ENCODE measurements at places on chromosomes 5 and 9.

DNA sequence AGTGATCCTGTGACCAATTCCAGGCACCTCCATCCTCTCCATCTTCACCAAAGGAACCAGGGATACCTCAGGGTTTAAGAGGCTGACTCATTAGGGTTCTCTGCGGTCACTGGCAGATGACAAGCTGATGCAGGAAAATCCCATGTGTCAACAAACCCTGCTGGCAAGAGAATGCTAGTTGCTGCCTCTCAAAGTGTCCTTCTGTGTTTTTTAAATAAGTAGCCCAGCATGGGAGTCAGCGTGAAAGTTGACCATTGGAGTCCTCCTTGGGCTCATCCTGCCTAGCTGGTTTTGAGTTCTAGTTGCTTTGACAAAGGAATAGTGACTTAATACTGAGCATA, 200.2 kb downstream of the SLIT3 start:
- no peak for DNase-seq

- DNase-seq = peak; percentile 33
Measured at GRCh38 chr9:128552744-128553440, 505 bp downstream of the SPTAN1 start.

- no peak for DNase-seq
Measured at GRCh38 chr9:127122176-127123063, at the start of gene ANGPTL2. ANGPTL2 (minus strand) TSS chr9:127122635; CDS start chr9:127108731, 13,904 bp downstream.

- DNase-seq = no peak
Measured at GRCh38 chr5:59817536-59817935, 76.0 kb downstream of the PDE4D start.

Measured in CD4-positive, alpha-beta T cell treated with Interleukin-2 at 100 ng/mL for 4 hours (primary cell).